CD4-positive, alpha-beta T cell treated with Interleukin-15 for 4 hours (primary cell): ENCODE measurements at places on chromosomes 16 and 17.

DNA sequence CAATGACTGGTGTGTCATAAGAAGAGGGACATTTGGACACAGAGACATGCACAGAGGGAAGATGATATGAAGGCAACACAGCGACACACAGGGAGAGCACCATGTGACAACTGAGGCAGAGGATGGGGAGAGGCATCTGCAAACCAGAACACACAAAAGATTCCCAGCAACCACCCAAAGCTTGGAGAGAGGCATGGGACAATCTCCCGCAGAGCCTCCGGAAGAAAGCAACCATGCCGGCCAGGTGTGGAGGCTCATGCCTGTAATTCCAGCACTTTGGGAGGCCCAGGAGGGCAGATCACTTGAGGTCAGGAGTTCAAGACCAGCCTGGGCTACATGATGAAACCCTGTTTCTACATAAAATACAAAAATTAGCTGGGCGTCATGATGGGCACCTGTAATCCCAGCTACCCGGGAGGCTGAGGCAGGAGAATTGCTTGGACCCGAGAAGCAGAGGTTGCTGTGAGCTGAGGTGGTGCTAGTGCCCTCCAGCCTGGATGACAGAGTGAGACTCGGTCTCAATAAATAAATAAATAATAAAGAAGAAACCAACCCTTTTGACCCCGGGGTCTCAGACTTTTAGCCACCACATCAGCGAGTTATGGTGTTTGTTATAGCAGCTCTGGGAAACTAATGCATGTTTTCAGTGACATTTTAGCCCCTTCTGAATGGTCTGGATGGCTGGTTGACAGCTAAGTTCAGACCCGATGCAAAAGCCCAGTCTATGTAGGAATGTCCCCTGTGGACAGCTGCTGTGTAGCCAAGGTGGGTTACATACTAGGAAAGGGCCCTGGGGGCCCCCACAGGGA, 13.8 kb upstream of the PLCG2 start:
- no peak for DNase-seq

GRCh38 chr16:53999841-54000240, 286.7 kb downstream of the IRX3 start:
- no peak for DNase-seq

DNA sequence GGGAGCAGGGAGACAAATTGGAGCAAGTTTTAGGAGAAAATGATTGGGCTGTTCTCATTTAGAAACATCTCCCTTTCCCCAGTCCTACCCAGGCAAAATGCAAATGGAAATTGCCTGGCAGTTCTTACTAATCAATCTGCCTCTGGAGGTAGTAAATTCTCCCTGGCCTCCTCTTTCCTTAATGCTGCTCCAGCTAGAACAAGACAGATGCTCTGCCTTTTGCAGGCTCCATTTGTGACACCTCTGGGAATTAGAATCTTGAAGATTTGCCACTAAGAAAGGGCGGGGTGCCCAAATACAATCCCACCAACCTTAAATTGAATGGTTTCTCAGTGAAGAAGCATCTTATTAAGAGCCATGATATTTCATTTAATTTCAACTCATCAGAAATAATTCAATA, 377.7 kb upstream of the CDH11 start:
- no peak for DNase-seq

DNA sequence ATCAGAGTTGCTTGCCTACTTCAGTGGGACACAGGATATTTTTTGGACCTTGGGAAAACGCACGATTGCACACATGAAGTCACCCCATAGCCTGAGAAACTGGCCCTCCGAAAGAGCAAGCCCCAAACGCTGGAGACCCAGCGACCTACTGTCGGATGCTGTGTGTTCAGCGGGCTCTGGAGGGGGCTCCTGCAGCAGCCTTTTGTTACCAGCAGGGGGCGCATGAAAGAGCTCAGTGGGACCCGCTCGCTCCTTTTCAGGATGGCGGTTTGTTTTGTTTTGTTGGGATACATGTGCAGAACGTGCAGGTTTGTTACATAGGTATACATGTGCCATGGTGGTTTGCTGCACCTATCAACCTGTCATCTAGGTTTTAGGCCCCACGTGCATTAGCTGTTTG, 28.4 kb downstream of the MYH3 start:
- no peak for DNase-seq

GRCh38 chr16:54370278-54371040, 83.9 kb upstream of the IRX3 start:
- no peak for DNase-seq

- DNase-seq, result no peak
Observed at GRCh38 chr17:56177361-56177760, 24.1 kb downstream of the ANKFN1 start.

- no peak for DNase-seq
Observed at GRCh38 chr17:66904760-66905624, 59.5 kb upstream of the CACNG4 start.

GRCh38 chr17:6261466-6261865, 173.5 kb downstream of the AIPL1 start:
- DNase-seq, result no peak

DNA sequence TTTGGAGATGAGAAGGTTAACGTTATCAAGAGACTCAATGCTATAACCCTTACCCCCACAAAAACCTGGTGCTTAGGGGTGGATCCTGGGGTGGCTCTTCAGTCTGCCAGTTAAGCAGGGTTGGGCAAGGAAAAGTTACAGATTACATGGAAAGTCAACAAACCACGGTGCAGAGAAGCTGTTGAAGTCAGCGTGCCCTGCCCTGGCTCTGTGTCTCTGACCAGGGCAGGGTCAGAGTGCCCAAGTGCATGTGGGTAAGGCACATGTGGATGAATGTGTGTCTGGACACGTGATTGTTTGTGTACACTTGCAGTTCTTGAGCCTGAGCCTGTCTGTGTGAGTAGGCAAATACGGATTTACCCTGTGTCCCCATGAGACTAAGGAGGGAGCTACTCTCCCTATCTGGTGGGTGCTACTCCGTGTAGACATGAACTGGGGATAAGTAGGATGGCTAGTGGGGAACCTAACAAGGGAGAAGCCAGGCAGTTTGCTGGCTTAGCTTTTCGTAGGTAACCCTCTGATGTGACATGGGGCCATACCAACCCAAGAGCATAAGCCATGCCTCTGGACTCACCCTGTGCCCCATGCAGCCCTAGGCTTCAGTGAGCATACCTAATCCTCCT, 5.5 kb downstream of the IGFBP4 start:
- no peak for DNase-seq

DNA sequence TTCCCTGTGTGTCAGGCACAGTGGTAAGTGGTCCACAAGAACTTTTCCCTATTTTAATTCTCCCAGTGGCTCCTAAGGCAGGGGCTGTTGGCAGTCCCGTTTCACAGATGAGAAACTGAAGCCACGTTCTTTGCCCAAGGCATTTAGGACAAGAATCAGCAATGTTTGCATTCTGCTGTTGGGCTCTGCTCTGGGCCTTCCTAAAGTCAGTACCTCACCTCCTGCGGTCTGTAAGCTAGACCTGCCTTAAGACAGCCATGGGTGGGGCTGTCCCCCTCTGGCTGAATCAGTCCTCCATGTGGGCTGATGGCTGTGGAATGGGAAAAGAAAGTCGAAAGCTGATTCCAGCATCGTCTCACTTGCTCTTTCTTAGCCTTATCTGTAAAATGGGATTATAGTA, 304.8 kb downstream of the MAF start:
- no peak for DNase-seq

DNA sequence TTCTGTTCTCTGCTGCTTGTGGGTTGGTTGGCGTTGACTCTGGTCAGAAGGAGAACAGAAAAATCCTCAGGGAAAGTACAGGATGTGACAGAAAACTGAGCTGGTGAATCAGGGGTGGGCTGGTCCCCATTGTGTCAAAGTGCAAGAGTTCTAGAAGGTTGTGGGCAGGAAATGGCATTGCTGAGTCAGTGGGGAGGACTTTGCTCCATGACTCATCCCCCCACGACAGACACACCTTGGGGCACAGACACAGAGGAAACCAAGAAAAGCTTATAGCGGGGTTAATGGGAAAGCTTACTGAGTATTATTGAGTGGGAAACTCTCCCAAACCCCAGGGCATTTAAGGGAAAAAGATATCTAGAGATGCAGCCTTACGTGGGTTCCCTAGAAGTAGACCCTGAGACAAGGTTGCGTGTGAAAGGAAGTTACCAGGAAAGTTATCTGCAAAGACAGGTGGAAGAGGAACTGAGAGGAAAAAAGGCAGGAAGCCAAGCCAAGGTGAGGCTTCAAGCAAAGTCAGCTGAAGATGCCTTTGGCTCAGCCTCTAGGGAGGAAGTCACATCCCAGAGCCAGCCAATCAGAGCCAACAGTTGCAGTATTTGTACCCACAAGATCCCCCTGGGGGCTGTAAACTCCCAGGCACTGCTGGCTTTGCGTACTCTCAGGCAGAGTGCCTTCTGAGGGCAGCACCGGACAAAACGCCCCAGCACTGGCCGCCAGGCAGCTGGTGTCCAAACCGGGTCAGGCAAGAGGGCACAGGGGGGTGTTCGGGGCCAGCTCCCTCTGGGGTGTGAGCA, 86.4 kb downstream of the FOXL1 start:
- DNase-seq, result peak; percentile 20

DNA sequence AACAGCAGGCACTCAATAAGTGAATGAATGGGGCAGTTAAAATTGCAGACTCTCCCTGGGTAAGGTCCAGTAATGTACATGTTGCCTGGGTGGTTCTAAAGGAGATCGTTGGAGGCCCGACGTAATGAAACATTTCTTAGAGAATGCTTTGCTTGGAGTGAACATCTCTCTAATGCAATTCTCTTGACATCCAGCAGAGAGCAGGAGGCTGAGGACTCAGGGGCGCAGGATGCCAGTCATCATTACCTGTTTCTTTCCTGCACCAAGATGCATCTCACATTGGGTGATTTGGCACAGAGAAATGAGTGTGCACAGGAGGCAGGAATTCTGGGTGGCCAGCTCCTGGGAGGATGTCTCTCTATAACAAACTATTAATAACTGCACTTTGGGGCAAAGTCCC, 130.3 kb upstream of the RBBP6 start:
- DNase-seq, result no peak

DNA sequence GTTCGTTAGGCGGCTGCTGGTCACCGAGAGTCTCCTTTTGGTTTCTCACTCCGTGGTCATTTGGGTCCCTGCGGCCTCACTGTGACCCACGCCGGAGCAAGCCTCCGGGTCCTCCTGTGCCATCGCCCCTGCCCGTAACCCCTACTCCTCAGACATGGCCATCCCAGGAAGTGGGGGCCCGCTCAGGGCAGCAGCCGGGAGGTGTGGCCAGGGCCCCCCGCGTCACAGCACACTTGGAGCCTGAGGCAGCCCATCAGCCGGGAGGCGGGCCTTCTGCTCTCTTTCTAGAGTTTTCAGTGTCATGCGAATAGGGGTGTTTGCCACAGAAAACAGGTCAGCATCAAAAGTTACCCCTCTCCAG, 7.9 kb upstream of the WFIKKN1 start:
- DNase-seq, result no peak

GRCh38 chr17:63497708-63498483, 21.0 kb downstream of the ACE start:
- DNase-seq, result no peak

DNA sequence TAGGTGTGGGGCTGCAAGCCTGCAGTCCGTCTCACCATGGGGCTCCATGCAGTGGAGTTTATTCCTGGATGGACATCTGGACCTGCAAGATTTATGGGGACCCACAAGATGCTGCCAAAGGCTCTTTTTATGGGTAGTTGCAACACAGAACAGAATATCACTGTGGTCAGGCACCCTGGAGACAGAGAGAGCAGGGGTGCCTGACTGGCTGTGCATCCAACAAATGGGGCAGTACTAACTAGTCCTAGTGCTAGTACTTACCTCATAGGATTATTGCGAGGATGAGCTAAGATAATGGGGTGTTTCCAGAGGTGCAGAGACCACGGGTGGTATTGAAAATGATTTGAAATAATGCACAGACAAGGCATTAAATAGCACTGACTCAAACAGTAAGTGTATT, 42.4 kb upstream of the MMP2 start:
- no peak for DNase-seq

DNA sequence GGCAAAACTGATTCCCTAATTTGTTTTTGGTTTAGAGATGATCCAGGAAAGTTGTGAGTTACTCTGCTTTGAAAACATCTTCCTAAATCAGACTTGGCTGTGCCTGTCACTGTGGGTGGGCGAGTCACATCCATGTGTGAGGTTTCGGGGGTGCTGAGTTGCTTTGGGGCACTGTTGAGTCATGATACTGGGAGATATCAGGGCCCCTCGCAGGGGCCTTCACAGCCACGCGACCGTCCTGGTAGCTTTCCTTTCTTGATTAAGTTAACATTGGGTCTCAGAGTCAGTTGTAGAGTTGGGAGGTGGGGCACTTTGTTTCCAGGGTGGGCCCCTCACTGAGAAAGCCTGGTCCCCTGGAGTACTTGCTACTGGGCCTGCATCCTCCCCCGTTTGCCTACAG, 58.3 kb upstream of the LGALS9 start:
- peak; percentile 4 for DNase-seq

GRCh38 chr16:64304951-64305350, 816.9 kb downstream of the CDH11 start:
- no peak for DNase-seq

DNA sequence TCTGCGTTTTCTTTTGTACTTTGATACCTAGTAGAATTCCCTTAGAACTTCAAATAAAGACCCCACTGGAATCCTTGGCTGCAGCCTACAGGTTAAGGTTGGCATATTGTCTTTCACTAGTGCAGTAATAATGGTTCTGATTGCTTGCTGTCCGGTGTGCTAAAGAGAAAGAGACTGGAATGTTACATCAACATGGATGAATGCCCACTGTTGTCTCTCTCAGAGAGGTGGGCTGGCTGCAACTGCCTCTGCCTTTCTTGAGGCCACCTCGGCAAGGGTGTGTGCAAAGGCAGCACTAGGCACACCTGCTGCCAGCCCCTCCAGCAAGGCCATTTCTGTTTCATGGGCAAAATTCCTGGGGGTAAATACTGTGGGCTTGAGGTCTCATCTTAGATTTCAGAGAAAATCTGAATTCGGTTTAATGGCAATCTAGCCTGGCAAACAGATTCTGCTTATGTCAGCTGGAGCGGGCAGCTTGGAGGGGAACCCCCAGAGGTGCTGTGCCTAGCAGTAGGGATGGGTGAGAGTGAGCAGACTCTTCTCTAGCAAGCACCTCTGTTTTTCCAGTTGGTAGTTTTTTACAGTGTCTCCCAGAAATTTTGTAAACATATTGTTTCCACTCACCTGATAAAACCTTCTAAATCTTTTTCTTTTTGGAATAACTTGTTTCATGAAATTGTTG, 54.0 kb downstream of the MRTFB start:
- DNase-seq, result no peak
